ENCODE measurements at places on chromosomes 11 and 22.

DNA sequence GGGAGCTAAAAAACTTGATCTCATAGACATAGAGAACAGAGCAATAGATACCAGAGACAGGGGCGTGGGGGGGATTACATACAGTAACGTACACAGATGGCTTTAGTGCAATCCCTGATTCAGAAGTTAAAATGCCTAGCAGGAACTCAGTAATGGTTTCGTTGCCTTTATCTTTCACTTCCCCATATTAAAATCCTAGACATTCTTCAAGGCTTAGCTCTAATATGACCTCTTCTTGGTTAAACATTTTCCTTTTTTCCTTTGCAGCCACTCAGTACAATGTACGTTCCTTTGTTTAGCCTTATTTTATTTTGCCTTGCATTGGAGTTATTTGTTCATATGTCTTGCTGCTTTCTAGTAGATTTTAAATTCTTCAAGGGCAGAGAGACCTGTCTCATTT is 104.9 kb downstream of the C11orf87 start:
- no peak for DNase-seq

GRCh38 chr11:96259134-96259830 is 83.7 kb downstream of the MAML2 start:
- DNase-seq, result no peak

- no peak for DNase-seq
These were observed 23.6 kb downstream of the SREBF2 start for GRCh38 chr22:41856469-41856868.

- DNase-seq, result no peak
These were observed 2.5 kb upstream of the CAPRIN1 start for GRCh38 chr11:34049028-34049427.

GRCh38 chr22:27474711-27475547 is 326.6 kb downstream of the MN1 start:
- DNase-seq, result no peak

DNA sequence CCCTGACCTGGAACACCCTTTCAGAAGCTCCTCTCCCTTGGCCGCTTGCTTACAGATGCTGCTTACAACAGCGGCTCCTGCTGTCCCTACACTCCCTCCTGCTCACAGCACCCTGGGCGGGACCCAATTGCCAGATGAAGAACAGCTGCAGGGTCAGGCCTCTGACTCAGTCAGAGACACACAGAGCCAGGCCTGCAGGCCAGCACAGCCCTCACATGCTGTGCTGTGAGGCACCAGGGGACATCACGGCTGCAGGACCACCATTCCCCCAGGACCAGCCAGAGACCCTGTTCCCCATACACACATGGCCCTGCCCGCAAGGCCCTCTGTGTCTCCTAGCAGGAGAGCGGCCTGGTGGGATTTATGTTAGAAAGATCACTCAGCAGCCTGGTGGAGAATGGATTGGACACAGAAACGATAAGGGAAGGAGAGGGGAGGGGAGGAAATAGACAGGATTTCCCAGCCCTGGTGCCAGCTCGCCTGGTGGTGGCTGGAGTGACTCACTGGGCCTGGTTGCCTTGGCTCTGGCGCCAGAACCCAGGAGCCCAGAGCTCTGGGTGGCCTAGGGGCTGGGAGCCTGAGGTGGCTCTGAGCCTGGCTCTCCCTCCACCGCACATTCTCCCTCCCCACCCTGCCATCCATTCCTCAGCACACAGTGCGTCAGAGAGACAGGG is 6.7 kb downstream of the CAPN5 start:
- DNase-seq, result no peak

DNA sequence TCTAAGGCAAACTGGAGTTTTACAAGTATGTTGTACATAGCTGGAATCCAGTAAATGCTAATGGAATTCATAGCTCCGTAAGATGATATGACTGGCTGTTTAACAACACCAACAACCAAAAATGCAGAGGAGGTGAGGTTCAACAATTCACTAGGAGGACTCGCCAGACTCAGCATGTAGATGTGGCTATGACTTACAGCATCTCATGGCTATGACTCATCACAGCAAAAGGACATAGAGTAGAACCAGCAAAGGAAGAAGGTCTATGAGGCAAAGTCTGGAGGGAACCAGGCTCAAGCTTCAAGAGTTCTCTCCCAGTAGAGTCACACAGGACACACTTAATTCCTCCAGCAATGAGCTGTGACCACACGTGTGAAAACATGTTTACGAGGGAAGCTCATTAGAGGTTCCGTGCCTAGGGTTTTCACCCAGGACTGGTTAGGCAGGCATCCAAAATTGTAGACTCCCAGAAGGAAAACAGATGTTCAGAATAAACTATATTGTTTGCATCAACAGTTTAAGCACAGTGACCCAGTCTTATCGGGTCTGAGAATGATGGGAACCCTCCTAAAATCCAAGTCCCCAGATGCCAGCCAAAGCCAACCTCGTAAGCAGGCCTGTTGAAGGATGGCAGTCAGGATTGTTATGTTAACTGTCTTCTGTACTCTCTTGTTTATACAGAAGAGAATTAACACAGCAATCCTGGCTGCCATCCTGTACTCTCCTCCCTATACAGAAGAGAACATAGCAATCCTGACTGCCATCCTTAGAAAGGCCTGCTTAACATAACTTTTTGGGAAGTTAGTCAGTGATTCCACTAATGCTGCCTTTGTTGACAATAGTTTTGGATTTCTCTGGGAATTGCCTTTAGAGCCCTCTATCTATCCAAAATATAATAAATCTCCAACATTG is 116.6 kb downstream of the LARGE1 start:
- DNase-seq, result no peak

GRCh38 chr11:13669544-13670488 is 1.3 kb downstream of the FAR1 start:
- DNase-seq, result no peak

DNA sequence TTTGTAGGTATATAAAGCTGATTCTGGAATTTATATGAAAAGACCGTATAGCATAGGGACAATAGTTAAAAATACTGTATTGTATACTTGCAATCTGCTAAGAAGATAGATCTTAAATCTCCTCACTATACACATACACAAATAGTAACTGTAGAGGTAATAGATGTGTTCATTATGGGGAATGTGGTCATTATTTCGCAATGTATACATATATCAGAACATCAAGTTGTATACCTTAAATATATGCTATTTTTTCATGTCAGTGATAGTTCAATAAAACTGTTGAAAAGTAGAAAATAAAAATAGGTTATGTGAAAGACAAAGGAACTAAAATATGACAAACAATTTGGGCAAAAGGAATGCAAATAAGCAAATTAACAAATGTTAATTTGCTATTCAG is 35.2 kb upstream of the LIN7C start:
- DNase-seq, result no peak

DNA sequence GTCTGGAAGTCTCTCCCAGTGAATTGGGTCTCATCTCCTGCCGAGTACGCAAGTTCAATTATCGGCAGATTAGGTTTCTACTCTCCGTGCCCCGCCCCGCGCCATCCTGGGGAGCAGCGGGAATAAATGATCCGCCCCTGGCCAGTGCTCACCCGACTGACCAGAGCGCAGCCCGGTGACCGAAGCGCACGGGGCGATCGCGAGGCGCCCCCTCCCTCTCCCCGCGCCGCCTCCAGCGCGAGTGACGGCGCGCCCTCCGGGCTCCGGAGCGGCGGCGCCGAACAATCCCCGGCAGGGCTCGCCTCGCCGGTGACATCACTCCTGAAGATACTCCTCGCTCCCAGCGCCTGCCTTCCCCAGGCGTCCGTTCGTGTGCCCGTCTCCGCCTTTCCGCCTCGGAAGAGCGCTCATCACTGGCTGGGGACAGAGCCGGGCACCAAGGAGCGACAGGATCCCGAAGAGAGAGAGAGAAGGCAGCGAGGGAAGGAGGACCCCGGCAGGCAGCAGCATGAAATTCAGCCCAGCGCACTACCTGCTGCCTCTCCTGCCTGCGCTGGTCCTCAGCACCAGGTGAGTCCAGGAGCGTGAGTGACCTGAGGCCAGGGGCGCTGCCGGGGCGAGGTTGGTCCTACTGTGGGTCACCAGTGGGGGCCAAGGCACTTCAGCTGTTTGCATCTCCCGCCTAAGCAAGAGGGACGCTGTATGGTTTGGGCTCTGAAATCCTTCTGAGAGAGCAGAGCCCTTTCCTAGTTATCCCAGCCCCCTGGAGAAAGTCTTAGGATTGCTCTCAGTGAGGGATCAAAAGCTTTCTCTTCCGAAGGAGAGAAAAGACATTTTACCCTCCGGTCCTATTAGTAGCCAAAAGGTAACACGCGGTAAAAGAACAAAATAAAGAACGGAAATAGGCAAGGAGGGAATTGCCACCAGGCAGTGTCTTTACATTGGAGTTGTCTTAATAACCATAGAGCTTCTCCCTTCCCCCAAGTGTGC is at the start of gene LUZP2:
TSS of gene LUZP2 (plus strand) at position 318 of the 990 bp plus-strand sequence.
- no peak for DNase-seq

DNA sequence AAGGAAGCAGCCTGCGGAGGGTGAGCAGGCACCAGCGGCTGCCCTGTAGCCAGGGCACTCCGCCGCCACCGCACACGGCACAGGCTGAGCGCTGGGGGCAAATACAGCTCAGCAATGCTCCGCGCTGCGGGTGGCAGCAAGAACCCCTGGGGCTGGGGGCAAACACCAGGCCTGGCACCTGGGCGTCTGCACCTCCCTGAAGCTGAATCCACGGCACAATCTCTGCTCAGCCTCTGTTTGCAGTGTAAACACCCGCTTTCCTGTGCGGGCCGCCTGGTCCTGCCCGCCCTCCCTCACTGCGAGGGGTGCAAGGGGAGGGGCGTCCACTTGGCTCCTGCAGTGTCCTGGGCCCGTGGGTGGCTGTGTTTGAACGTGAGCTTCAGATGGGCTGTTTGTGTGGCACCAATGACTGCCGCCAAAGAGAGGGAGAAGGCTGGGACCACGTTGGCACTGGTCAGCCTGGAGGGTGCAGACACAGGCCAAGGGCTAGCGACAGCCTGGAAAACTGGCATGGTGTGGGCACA is 14.8 kb upstream of the MPPED1 start:
- DNase-seq, result no peak

- no peak for DNase-seq
These were observed 23.6 kb downstream of the NPAT start for GRCh38 chr11:108198833-108199232.

DNA sequence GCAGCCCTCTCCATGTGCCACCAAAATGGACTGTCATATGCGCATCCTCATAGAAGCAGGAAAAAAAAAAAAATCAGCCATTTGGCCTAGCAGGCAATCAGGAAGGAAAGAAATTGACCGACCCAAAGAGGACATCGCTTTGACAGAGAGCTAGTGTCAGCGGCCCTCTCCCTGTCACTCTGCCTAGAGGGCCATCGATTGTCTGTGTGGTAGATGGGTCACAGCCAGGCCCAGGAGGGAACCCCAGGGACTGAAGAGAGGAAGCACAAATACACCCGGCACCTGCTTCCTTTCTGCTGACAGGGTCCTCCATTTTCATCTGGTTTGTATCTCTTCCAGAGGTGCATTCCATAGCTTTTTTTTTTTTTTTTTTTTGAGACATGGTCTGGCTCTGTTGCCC is 21.8 kb downstream of the VPS37C start:
- no peak for DNase-seq

GRCh38 chr11:3709977-3710376 is 38.8 kb upstream of the CHRNA10 start:
- no peak for DNase-seq

GRCh38 chr22:37659066-37659896 is 758 bp downstream of the PDXP start:
- DNase-seq, result no peak

- DNase-seq, result no peak
These were observed 49.9 kb downstream of the SCUBE1 start for GRCh38 chr22:43293259-43293654.

DNA sequence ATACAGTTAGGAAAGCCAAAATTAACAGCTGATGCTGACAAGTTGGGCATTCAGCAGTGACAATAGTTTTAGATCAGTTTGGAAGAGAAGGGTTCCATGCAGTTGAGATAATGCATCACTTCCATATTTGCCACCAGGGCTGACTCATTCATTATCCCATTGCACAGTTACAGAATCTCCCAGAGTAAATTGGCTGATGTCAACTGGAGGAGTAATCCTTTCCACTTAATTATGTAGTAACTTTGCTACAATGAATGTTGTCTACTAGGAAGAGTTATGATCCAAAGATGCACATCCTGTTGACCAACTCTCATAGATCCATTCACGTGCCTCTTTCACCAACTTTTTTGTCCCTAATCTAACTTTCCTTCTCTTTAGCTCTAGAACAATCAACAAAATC is 123.3 kb upstream of the LUZP2 start:
- no peak for DNase-seq

DNA sequence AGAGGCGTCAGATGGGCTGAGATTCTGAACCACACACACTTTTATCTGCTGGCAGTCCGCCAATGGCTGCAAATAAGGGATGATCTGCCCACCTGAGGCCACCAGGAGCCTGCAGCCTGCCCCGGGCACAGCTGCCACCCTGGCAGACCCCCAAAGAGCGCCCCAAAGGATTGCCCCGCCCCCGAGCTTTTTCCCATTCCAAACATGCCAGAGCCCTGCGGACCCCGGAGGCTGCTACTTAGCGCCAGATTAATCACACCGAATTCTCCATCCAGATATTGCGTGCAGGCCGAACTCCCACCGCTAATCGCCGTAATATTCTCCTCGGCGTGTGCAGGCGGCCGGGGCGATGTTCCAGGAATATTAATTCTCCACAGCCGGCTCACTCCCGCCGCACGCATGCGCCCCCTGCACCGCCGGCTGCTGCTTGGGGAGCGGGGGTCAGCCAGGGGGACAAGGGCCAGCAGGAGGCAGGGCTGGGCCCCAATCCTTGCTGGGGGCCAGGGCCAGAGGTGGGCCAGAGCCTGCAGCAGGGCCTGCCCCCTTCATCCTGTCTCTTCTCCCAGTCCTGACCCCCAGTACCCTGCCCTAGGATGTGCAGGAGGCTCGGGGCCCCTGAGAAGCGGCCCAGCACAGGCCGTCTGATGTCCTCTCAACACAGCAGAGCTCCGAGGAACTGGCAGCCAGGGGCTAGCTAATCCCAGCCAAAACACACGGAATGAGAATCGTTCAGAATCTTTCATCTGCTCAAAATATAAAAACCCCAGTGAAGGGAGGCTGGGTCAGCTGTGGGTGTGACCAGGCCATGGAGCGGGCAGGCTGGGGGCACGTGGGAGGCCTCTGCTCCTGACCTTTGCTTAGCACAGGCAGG is 19.5 kb upstream of the TCF20 start:
- DNase-seq, result no peak

DNA sequence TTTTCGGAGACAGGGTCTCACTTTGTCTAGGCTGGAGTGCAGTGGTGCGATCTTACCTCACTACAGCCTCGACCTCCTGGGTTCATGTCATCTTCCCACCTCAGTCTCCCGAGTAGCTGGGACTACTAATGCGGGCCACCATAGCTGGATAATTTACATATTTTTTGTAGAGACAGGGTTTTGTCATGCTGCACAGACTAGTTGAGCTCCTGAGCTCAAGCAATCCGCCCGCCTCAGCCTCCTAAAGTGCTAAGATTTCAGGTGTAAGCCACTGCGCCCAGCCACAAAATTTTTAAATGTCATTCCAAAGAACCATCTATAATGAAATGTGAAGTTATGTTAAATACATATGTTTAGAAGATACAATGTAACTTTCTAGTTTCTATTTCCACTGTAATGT is 4747.7 kb upstream of the OR11H1 start:
- no peak for DNase-seq

DNA sequence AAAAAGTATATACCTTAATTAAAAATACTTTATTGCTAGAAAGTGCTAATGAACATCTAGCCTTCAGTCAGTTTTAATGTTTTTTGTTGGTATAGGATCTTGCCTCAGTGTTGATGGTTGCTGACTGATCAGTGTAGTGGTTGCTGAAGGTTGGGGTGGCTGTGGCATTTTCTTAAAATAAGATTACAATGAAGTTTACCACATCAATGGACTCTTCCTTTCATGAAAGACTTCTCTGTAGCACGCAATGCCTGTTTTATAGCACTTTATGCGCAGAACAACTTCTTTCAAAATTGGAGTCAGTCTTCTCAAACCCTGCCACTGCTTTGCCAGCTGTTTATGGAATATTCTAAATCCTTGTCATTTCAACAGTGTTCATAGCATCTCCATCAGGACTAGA is 50.6 kb downstream of the LDLRAD3 start:
- DNase-seq, result no peak

Data from activated naive CD8-positive, alpha-beta T cell treated with anti-CD3 and anti-CD28 coated beads for 36 hours (primary cell).